ENCODE measurements at places on chromosomes 2 and 18. TPM values are rescaled to one million over a fixed set of nuclear protein-coding genes. Genes with fewer than 3 reads are reported as not detected.

Gene RNF152
- total RNA-seq = 0.23 TPM

Gene CARF
- total RNA-seq = 14.6 TPM

Gene SYT4
- total RNA-seq = not detected

Gene STEAP3
- total RNA-seq = not detected

Gene GPR55
- 18.8 TPM for total RNA-seq

Gene LIMS4
- total RNA-seq = 0.88 TPM

Gene CABLES1
- 1.4 TPM for total RNA-seq

Gene PLGLB1
- total RNA-seq = 7.9 TPM

Gene NTSR2
- not detected for total RNA-seq

Gene VWA3B
- not detected for total RNA-seq

Gene MBP
- 138 TPM for total RNA-seq

DNA sequence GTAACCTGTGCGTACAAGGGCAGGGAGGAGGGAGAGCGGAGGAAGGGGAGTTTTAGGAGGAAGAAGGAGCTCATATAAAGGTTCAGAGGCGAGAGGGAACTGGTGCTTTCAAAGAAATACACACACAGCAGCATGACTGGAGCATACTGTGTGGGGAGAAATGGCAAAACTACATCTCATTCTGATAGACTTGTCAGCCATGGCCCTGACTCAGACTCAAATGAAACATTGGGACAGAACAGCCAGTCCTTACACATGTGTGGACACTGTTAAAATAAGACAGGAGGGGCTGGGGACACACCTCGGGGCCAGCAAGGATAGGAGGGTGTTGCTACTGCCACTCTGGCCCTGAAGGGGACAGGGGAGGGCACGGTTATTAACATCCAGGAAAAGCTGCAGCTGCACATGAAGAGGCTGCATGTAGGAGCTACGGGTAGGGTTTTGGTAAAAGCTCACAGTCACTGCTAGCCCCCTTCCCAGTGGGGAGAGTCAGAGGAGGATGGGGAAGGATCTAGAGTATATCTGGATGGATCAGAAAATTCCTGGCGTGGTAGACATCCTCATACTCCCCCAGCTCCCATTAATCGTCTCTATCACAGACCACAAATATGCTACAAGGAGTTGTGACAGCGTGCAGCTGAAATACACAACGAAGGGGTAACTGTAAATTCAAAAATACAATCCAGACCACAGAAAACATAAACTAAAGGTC is 110.5 kb downstream of the GATA6 start:
- DNase-seq = no peak

DNA sequence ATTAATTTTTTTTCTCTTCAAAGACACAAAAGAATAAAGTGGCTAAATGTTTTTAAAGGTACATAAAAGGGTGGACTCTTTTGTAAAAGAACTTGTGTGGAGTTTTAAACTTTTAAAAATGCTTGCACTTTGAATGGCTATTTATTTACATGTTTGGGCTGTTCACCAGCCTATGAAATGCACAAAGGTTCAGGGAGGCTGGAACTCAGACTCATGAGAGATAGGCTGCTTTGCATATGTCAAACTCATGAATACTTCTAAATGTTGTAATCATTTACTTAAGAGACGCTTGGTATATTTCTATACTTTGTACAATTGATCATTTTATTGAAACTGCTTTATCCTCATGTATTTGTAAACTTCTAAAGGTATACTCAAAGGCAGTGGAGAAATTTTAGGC is 79.9 kb downstream of the ZEB2 start:
- no peak for DNase-seq

- DNase-seq = no peak
Observed at GRCh38 chr18:7872569-7872968, 305.5 kb downstream of the PTPRM start.

- peak; percentile 16 for DNase-seq
Observed at GRCh38 chr2:219634951-219635751, 7.7 kb downstream of the SLC4A3 start.

DNA sequence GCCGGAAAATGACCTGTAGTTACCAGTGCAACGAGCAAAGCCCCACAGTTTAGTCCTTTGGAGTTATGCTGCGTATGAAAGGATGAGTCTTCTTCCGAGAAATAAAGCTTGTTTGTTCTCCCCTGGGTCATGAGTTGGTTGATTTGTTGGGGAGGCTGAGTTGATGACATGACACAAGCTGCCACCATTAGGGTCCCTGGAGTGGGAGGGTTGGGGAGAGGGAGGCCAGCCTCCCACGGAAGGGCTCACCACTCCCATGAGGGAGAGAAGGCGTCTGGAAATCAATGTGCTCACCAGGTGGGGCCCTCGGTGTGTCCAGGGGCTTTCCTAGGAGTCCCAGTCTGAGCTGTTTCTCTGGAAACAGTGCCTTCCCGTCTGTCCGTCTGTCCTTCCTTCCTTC is 7.4 kb upstream of the DGKD start:
- no peak for DNase-seq

GRCh38 chr2:158317642-158318041 is 138.9 kb downstream of the CCDC148 start:
- no peak for DNase-seq

DNA sequence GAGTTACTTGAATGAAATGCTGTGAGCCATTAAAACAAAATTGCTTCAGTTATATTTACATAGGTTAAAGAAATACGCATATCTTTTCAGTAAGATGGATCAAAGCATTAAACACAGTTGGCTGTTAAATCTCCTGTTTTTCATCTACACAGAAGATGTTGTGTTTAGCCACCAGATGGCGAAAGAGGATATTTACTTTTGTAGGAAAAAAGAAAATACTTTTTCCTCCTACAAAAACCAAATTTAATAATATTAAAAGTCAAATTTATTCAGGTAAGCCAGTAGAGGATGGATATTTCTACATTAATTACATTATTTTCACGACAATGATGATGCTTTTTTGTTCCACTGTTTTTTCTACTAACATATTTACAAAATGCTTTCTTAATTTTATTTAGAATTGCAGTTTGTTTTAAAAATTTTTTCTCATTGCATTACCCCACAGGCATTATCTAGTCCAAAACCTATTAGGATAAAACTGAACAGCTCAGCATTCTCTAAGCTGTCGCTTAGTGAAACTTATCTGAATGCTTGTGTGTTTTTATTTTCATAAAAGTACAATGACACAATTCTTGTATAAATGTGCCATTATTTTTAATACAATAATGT is 173.7 kb downstream of the ASXL3 start:
- no peak for DNase-seq

GRCh38 chr2:126512026-126512425 is 143.9 kb upstream of the GYPC start:
- no peak for DNase-seq

DNA sequence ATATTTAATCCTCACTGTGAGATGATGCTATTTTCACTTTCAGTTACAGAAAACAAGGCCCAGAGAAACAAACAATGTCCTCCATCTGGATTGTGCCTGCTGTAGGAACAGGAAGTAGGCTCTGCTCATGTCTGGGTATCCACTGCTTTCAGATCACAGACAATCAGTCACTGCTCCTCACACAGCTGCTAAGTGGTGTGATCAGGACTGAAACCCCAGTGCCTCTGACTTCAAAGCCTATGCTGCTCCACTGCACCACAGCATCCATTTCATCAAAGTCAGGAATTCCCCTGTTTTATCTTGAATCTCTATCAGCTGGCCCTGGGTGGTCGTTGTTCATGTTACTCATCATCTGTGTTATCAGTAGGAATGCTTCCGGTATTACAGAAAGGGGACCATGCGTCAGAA is 303.8 kb upstream of the TRIB2 start:
- DNase-seq = no peak

DNA sequence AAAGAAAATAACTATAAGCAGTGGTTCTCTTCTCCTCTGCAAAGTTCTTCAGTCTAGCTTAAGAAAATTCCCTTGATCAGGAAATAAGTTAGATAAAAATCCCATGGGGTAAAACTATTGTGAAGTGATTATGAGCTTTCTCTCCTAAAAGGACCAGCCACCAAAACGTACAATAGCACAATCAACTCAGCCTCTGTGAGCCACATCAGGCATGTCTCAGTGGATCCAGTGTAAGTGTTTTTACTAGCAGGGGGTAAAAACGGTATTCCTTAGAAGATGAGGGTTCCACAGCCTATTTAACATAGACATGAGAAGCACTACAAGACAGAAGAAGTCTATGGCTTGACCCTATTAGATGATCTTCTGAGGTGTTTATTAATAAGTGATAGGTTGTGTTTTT is 503.2 kb downstream of the PIK3C3 start:
- DNase-seq = no peak

DNA sequence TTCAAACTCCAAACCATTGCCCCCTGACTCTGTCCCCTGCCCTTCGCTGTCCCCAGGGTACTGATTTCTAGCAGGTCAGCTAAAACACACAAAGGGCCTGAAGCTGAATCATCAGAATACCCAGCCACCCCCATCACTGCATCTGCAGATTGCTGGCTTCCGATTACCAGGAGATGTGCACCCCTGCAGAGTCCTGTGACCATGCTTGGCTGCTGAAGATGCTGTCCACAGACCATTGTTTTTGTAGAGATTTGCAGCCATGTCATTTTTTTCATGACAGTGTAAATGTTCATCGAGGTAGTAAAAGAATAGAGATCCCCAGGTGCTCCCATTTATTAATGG is 463.3 kb downstream of the STK39 start:
- no peak for DNase-seq

- no peak for DNase-seq
Observed at GRCh38 chr18:75926811-75927210, 499.3 kb upstream of the SMIM21 start.

GRCh38 chr2:200466425-200467418 is 43.1 kb downstream of the KCTD18 start:
- DNase-seq = no peak

DNA sequence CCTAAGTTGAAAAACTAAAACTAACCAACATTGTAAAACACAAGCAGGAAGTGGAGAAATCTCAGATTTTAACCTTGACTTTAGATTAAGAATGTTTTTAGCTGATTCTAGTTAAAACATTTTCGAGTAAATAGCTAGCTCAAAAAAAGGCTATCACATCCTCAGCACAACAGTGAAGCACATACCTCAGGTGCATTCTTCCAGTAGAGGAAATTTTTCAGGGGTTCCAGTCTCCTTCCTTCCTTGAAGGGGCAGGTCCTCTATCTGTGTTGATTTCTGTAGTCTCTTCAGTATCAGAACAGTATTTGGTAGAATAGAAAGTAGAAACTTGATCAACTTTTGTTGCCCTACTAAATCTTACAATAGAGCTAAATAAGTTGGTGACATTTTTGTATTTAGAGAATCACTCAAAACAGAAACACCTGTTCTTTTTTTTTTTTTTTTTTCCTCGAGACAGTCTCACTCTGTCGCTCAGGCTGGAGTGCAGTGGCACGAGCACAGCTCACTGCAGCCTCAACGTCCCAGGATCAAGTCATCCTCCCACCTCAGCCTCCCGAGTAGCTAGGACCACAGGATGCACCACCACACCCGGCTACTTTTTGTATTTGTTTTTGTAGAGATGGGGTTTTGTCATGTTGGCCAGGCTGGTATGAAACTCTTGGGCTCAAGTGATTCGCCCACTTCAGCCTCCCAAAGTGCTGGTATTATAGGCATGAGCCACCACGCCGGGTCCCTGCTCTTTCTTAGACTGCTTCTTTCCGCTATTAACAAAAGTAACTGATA is 6.9 kb upstream of the GPR155 start:
- no peak for DNase-seq

- no peak for DNase-seq
Observed at GRCh38 chr2:8539743-8540551, 141.9 kb upstream of the ID2 start.

DNA sequence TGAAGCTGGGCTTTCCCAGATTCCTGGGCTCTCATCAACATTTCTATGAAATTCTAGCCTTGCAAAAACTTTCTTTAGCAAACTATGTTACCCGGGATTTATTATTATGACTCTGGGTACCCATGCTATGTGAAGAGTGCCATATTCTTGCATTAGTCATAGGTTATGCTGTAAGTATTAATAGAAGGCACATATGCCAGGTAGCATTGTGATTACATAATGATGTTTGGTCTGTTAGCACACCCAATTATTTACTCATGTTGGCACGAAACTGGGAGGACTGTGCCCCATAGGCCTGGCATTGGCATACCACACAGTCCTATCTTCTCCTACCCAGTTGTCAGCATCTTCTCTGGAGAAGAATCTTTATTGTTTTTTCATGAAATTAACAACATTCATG is 171.0 kb downstream of the SLC4A3 start:
- no peak for DNase-seq

DNA sequence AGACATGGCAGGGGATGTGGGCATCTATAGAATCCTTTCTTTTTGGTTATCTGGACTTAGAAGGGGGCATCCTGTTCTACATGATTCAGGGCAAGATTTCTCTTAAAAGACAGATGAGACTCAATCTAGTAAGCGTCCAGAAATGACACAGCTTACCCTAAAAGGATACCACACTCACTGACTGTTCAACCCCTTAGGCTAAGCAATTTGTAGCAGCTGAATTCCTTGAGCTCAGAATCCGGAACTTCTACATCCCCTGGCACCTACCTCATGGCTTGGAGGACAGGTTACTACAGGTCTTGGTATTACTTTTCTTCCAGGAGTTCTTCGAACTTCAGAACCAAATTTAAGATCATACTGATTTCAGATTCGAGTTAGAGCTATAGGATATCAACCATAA is 138.4 kb downstream of the LAMA3 start:
- no peak for DNase-seq

- no peak for DNase-seq
Observed at GRCh38 chr2:101806123-101806522, 108.6 kb downstream of the MAP4K4 start.

DNA sequence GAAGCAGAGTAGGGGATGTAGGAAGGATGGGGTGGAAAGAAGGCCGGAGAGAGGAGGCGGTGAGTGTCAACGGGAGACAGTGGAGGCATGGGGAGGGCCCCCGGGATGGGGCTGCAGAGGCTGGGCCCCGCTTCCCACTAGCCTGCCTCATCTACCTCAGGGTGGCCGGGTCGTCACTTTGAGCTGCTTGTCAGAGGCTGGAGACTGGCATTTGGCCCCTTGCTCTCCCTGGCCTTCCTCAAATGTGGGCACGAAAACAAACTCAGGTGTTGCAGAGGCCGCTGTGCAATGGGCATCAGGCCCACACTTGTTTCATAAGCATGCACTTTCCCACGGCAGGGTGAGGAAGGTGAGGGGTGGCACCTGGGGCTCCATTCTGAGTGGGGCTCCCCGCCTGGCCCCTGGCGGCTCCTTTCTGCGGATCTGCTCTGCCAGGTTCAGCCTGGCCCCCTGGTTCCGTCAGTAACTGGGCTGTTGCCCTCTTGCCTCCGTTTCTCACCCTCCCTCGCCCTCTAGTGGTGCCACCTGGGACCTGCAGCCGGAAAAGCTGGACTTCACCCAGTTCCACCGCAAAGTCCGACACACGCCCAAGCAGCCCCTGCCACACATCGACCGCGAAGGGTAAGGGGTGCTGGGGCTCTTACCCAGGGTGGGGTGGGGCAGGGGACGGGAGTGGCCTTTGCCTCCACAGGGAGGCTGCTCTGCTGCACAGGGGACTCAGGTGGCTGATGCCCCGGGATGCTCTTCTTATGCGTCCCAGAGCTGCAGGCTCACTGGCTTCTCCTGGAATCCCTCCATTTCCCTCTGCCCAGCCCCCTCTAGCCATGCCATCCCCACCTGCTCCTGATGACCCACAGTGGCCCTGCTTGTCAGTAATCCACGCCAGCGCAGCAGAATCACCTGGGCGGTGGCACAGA is 125.4 kb downstream of the CTIF start:
- DNase-seq = peak; percentile 70

Measured in activated naive CD8-positive, alpha-beta T cell treated with anti-CD3 and anti-CD28 coated beads, Interleukin-2, amount 10 ng/mL, durations not matched to agents 7 days and 5 days (primary cell).